Inflammatory macrophage treated with lipopolysaccharide for 4 hours (primary cell): ENCODE measurements at places on chromosomes 6 and 20.

GRCh38 chr20:6164421-6165341, 41.9 kb upstream of the FERMT1 start:
- no peak for DNase-seq

DNA sequence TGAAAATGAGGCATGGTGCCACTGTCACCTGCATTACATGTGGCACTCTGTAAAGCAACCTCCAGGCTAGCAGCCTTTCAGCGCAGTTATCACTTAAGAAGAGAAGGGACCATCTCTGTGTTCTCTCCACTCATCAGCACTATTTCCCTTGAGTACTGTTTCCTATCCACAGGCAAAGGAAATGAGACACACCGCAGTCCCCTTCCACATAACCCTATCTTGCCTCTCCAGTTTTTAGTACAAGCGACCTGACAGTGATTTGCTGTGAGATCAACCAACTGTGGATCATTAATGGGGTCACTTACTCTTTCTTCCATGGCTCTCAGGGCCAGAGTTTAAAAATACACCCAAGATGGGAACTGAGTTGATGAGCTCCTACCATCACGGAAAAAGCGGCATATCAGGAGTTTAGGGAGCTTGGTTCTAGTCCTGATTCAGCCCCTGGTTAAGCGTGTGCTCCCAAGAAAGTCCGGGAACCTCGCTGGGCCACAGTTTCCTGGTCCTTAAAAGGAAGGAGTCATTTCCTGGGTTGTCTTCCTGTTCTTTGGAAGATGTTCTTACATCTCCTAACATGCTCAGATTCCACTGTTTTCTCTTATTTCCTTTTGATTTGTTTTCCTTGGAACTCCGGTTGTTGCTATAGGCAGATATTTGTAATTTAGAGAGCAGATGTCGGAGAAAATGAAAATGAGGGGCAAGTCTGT, 27.3 kb downstream of the PRDM1 start:
- no peak for DNase-seq

- DNase-seq = no peak
These were observed 377.4 kb downstream of the CD109 start for GRCh38 chr6:74073429-74073828.

- no peak for DNase-seq
These were observed 7.7 kb upstream of the RPL7L1 start for GRCh38 chr6:42871711-42872110.

DNA sequence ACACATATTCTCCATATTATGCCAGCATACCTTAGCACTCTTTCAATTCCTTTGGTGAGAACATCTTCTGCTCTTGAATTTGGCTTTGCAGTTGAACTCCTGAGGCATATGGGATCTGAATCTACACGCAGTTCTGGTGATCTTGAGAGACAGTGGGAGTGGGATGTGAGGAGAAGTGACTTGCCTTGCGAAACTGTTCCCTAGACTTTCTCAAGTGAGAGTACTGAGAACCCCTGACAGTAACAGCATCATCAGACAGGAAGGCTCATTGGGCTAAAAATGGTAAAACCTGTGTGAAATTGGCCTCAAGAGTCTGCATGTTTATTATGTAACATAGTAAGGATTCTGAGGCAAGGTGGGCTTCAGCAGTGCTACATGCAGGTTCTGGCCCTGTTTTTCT, 49.1 kb upstream of the CEP85L start:
- peak; percentile 69 for DNase-seq

- no peak for DNase-seq
These were observed 259.9 kb downstream of the GMPR start for GRCh38 chr6:16498237-16498636.

DNA sequence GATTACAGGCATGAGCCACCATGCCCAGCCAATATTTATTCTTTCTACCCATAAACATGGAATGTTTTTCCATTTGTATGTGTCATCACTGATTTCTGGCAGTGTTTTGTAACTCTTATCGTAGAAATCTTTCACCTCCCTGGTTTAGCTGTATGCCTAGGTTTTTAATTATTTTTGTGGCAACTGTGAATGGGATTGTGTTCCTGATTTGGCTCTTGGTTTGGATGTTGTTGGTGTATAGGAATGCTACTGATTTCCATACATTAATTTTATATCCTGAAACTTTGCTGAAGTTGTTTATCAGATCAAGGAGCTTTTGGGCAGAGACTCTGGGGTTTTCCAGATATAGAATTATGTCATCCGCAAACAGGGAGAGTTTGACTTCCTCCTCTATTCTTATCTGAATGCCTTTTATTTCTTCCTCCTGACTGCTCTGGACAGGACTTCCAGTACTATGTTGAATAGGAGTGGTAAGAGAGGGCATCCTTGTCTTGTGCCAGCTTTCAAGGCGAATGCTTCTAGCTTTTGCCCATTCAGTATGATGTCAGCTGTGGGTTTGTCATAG, 198.6 kb downstream of the ZDHHC14 start:
- peak; percentile 37 for DNase-seq

DNA sequence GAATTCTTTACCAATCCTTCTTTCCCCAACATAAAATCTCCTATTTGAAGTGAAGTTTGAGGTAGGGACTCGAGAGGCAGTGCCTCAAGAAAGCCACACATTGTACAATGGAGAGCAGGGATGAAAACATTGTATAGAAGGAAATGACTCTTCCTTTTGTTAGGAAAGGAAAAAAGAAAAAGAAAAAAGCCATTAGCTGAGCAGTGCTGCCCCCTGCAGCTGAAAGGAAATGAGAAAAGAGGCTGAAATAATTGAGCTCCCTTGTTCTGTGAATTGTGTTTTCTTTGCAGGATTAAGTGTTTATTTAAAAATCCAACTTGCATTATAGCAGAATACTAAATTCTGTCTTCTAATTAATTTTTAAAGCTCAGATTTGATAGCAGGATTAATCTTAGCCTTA, 162.9 kb upstream of the SASH1 start:
- DNase-seq = peak; percentile 6

DNA sequence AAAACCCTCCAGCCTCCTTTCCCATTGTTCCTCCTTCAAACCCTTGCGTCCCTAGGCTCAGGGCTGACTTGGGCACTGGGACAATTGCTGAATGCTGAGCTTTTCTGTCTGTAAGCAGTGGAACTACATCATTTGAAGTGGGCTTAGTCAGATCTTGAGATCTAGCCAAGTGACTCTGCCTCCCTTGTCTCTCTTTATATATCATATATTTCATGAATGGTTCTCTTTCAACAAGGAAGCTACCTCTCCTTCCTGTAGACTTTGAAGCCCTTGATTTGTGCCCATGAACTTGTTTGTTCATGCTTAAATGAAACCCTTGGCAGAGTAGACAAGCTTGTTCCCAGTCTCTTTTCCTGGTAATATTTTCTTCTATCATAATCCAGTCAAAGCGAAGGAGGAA, 60.0 kb upstream of the KIF13A start:
- DNase-seq = no peak

- DNase-seq = no peak
These were observed 12.2 kb upstream of the C2 start for GRCh38 chr6:31915351-31915750.
